CD4-positive, alpha-beta memory T cell (primary cell): ENCODE measurements at places on chromosomes 6 and 20.

DNA sequence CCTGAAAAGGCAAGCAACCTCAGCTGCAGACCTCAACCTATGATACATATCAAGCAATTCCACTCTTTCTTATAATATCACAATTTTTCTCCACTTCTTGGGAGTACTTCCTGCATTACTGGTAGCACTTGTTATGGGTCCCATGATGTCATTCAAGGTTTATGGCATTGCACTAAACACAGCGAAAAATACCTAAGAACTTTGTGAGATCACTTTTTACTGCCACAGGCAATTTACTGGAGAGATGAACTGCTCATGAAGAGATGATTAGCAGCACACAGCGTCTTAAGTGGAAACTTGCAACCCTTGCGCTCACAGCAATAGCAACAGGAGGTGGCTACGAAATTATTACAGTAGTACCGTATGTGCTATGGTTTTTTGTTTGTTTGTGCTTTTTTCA is 19.3 kb upstream of the RIMS4 start:
- DNase-seq: no peak

- no peak for DNase-seq
These were observed 93.7 kb downstream of the ASXL1 start for GRCh38 chr20:32451682-32452461.

DNA sequence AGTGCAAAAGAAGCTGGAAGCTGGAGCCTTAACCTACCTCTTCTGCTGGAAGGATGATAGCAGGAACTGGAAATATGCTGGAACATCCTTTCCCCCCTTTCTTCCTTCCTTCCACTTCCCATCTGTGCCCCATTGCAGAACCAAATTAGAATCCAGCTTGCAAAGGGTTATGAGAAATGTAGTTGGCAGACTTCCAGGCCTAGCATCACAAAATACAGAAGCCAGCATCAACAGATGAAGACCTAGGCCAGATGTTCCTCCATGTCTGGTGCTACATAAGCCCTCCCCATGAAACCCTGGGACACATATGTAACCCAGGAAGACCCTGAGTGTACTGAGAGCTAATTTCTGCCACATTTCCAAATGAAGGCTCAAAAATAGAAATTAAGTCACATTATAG is 40.0 kb upstream of the TFAP2B start:
- DNase-seq: no peak

GRCh38 chr6:113978084-113978675 is 7.2 kb upstream of the HDAC2 start:
- DNase-seq: no peak

GRCh38 chr6:36381502-36382389 is 5.7 kb downstream of the ETV7 start:
- DNase-seq: no peak

DNA sequence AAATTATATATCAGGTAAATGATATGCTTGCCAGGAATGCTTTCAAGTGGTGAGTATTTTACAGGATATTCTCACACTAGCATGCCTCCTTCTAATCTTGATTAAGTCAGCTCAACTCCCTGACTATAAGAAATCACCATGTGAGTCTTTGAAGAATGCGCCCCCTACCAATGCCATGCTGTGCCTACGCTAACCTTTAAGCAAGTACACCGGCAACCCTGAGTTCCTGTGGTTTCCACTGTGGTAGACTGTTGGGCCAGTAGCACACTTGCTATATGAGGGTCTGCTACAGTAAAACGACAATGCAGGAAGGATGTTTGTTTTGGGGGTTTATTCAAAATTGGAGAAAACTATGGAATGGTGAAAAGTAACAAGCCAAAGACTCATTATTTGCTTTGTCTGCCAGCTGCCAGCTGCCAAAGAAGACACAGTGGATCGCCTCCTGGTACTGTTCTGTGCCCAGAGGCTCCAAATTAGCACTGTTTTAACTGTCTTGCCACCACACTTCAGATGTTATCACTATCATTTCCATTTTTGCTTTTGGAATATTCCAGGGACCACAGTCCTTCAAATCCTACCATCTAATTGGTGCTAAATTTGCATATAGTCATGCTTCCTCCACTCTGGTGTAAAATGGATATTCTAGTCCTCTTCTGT is 333.5 kb downstream of the RNGTT start:
- DNase-seq: no peak

- no peak for DNase-seq
These were observed 771.0 kb downstream of the QKI start for GRCh38 chr6:164185471-164185871.

DNA sequence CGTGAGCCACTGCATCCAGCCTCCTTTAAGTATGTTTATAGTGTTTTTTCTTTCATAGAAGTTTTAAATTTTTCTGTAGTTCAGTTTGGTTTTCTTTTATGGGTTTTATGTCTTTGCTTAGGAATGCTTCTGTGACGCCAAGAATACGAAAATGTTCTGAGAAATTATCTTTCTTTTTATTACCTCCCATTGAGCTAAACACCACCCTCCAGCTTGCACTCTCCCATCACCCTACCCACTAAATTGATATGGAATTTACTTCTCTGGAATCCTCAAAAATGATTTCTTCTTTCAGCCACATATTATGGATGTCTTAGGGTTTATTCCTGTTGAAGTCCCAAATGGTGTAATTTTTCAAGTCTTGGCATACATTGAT is 38.1 kb downstream of the JARID2 start:
- DNase-seq: no peak

GRCh38 chr20:14374196-14374595 is 36.8 kb upstream of the FLRT3 start:
- DNase-seq: no peak

DNA sequence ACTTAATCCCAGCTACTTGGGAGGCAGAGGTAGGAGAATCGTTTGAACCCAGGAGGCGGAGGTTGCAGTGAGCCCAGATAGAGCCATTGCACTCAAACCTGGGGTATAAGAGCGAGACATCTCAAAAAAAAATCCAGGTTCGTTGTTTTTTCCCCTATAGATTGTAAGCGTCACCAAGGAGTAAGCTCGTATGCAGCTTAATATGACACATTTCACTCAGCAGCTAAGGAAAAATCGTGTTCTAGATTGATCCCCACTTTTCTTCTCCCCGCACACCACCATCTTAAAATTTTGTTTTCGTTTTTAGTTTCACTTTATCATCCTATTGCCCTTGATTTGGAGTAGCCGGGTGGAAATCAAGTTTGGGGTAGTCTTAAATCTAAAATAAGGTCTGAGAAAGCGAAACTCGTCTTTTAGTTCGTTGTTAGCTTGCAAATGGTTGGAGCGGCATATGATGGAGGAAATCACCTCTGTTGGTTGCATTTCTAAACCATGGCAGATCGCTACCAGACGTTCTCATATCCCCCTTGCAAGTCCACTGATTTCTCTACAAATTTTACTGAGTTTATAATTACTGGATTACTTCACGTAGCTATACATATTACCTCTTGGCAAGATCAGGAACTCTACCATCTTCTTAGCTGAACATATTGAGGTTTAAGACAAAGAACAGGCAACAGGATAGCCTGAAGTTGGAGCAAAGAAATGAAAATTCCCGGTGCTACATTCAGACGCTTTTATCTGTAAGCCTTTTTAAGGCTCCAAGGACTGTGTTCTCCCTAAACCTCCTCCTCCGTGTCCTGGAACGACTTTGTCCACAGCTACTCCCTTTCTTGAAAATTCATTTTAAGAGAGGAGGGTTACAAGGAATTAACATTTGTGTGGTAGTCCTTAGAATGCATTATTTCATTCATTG is 91.1 kb upstream of the BTN3A2 start:
- peak; percentile 77 for DNase-seq

- DNase-seq: no peak
These were observed 75.9 kb downstream of the PLCG1 start for GRCh38 chr20:41213150-41213820.

DNA sequence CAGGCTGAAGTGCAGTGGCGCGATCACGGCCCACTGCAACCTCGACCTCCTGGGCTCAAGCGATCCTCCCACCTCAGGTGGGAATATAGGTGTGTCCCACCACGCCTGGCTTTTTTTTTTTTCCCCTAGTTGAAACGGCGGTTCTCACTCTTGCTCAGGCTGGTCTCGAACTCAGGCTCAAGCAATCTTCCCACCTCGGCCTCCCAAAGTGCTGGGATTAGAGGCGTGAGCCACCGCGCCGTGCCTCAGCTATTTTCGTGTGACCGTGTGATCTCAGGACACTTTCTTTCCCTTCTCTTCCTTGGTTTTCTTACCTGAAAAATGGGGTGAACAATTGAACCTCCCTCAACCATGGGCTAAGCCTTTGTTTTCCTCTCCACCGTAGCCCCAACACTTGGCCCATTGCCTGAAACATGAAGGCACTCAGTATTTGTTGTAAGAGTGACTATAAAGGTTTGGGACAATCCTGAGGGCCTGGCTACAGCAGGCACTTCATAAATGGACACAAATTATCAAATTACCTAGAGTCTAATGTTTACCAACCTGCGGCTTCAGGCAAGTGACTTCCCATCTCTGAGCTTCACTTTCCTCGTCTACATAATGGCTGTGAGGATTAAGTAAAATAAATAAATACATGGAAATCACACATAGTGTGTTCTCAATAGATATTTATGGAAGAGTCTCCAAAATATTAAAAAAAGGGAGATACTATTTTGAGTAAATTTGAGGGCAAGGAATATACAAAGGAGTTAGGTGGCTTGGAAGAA is 31.4 kb upstream of the ID1 start:
- no peak for DNase-seq

- DNase-seq: no peak
These were observed 19.8 kb upstream of the SIM1 start for GRCh38 chr6:100484474-100484873.

DNA sequence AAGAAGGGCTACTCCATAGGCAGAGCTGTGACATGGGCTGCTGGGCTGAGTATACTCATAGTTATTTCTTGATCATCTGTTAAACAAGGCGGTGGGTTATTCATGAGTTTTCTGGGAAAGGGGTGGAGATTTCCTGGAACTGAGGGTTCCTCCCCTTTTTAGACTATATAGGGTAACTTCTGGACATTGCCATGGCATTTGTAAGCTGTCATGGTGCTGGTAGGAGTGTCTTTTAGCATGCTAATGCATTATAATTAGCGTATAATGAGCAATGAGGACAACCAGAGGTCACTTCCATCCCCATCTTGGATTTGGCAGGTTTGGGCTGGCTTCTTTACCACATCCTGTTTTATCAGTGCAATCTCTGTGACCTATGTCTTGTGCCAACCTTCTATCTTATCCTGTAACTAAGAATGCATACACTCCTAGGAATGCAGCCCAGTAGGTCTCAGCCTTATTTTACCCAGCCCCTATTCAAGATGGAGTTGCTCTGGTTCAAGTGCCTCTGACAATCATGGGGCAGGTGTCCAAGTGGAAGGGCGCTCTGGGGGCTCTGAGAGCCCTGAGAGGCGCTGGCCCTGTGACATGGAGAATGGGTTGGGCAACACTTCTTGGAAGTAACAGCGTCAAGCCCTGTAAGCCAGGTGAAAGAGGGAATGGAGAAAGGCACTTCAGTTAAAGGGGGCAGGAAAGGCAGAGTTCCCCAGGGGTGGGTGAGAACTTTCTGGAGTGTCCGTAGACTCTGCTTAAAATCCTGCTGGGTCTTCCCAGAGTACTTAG is 354.2 kb upstream of the SULF2 start:
- DNase-seq: no peak

- no peak for DNase-seq
These were observed 118.1 kb downstream of the TRDN start for GRCh38 chr6:123518441-123519188.

GRCh38 chr20:19000078-19000477 is 186.5 kb downstream of the SCP2D1 start:
- DNase-seq: no peak

- no peak for DNase-seq
These were observed 3.4 kb upstream of the SHPRH start for GRCh38 chr6:145967549-145967948.

DNA sequence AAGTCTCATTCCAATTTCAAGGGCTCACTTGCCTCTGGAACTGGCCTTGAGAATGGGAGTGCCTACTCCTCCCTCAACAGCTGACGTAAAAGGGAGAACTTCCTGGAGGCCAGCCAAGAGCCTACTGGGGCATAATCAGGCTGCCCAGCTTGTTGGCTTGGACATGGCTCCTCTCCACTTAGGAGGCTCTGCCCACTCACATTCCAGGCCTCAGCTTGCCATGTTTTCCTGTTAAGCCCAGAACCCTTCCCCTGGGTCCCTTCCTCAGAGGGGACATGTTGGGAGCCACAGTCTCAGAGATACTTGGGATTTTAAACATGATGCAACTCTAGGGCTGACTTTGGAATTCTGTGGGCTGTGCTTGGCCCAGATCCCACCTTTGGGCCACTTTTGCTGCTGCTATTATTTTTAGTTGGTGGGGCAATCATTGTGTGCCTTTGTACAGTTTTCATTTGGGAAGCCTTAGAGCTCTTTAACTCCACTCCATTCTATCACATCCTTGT is 31.5 kb upstream of the ADTRP start:
- DNase-seq: no peak

DNA sequence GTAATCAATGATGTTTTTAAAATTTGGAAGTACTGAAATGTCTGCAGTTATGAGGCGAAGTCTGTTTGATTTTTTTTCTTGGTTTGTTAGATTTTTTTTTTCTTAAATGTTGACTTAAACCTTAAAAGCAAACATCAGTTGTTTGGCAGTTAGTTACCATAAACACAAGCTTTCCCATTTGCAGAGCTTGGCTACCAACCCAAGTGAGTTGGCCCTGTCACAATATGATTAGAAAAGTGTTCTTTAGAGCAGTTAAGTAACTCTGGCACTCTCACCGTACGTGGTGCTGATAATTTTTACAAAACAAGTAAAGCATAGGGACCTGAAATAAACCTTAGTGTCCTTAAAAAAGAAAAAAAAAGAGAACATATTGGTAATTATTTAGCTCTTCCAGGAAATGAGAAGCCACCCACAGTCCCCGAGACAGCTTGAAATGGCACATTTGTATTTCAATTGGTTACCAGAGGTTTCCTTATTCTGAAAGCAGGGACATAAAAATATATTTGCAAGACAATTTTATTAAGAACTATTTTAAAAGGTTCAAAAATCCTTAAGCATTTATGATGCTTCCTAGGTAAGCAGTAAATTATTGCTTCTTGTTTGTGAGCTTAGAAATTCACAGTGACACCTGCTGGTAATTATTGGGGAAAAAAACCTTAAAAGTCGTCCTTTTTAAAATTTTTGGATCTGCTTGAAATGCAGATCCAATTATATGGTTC is 3.9 kb downstream of the HEY2 start:
- DNase-seq: peak; percentile 39

DNA sequence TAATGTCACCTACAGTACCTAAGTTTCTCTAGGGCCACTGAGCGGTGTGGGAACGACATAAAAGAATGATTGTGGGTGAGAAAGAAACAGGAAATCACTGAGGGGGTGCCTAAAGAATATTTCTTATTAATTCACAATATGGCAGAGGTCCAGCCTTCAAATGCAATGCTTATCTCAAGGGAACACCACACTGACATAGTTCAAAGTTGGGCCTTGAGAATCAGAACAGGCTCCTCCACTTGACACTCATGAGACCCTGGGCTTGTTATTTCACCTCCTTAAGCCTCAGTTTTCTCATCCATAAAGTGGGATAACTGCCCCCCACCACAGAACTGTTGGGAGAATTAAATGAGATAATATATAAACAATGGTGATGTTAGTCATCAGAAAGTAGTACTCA is 40.4 kb upstream of the ARHGAP18 start:
- DNase-seq: no peak
